Non-pigmented ciliary epithelial cell (primary cell): ENCODE measurements at places on chromosomes 6 and 20.
A peak's percentile ranks its signal among the peaks of the same experiment; 100 is the strongest.

GRCh38 chr20:3121271-3121911 is 36.9 kb upstream of the AVP start:
- no peak for DNase-seq

GRCh38 chr6:62707156-62707555 is 421.1 kb upstream of the KHDRBS2 start:
- DNase-seq, result no peak

DNA sequence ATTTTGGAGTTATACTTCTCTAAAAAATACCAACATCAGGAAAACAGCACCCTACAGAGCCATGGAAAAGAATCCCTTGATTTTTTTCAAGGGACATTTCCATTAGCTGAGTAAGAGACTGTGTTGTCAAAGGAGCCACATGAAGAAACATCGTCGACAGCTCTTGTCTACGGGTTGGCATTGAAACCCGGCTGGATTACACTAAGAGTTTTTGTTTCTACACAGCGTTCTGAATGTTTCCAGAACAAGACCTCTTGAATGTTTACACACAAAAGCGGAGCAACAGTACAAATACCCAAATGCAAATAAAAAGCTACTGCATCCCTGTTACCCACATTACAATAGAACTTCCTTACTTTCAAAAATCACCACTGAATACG is 2.4 kb upstream of the MYLK4 start:
- DNase-seq, result no peak

DNA sequence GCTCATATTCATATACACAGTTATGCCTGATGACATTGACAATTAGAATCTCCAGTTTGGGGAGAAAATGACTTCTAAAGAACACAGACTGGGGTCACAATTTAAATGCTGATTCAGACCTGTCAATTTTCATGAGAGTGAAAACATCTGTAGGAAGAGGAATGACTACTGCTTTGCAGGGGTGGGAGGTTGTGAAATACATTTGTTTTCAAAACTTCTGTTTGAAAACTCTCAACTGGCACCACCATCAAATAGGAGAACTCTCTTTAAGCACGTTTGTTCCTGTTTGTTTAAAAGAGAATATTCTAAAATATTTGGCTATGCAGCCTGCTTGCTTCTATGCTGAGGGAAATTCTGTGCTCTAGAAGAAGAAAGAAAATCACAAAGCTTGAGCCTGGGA is 50.8 kb upstream of the ADGRF5 start:
- no peak for DNase-seq

DNA sequence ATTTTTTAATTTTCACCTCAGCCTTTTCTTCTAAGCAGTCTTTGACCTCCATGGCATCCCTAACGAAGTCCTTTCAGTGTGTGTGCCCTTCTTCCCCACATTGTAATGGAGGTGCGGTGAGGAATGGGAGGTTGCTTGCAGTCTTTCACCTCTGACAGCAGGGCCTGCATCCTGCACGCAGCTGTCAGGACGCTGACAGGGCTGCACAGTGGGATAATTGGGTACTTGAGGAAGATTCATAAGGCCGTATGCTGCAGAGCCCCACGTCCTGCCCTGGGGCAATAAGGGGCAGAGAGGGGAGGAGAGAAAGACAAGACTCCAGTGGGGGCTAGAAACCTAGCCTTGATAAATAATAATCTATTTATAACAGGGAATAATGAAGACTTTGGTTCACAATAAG is 184.7 kb downstream of the SAMD5 start:
- DNase-seq, result no peak

GRCh38 chr20:16571333-16571732 is 1.9 kb downstream of the KIF16B start:
- DNase-seq, result no peak

- no peak for DNase-seq
Measured at GRCh38 chr20:32528905-32529670, 56.0 kb downstream of the NOL4L start.

- DNase-seq, result peak; percentile 19
Measured at GRCh38 chr6:82129797-82130196, 117.7 kb downstream of the IBTK start.

DNA sequence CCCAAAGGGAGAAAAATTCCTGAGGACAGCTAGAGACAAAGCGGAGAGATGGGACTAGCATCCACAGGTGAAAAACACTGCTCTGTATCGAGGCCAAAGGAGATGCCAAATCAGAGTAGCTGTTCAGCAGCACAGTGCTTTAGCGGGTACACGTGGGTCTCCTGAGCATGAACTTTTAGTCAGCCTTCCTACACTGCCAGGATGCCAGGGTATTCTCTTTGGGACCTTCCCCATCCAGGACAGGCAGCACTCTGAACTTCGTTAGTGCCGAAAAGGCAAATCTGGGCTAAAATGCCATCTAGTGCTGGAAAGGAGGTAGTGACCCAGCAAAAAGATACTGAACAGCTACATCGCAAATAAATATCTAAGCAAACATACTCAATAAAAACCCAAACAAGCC is 64.9 kb downstream of the C6orf58 start:
- peak; percentile 6 for DNase-seq

DNA sequence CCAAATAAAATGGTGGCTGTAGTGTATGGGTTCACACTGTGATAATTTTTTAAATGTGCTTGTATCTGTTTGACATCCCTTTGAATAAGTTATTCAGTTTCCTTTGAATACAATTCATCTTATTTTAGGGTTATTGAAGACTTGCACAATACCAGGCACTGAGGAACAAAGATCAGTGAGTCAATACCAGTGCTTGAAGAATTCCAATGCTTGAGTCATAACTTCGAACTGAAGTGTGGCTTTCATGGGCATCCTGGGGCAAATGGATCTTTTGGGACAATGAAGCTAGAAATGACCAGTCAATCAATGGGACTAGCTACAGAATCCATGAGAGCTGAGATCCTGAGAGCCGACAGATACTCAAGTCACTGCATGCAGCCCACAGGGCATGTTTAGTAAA is 349.9 kb upstream of the FLRT3 start:
- no peak for DNase-seq

DNA sequence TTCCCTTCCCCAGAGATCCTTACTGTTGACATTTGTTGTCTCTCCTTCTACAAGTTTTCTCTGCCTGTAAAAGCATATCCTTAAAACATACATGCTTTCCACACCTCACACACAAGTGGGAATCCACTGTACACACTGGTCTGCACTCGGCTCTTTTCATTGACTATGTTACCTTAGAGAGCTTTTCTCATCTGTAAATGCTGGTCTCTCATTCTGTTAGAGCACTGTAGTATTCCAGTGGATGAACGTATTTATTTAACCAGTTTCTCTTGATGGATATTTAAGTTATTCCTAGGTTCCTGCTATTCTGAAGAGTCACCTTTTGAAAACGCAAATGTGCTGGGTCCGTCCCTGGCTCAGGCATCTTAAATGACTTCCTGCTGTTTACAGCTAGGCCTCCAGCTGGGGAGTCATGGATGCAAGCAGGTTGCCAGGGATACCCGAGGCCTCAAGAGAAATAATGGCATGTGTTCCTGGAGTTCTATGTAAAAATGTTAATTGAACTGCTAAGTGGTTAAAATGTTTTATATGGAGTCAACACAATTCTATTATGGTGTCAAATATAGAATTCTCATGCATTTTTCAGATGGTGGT is 61.1 kb upstream of the TGM3 start:
- DNase-seq, result no peak

- no peak for DNase-seq
Measured at GRCh38 chr20:47727909-47728361, 57.3 kb downstream of the SULF2 start.

GRCh38 chr6:35969646-35970045 is 48.7 kb upstream of the SRPK1 start:
- no peak for DNase-seq

DNA sequence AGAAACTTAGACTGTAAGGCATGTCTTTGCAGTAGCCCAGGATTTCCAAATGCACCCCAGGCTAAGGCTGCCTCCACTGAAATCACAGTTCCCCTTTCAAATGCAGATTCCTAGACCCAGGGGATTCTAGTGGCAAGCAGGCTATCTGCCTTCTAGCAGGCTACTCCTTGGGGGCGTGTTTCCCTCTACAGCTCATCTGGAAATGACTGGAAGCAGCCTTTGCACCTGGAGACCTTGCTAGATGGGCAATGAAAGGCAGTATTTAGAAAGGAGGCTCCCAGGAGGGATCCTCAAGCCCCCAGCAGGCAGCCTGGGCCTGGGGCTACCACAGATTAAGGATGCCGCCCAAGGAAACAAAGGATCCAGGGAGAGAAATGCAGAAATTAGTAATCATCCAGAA is 26.0 kb upstream of the SYNDIG1 start:
- no peak for DNase-seq

- no peak for DNase-seq
Measured at GRCh38 chr6:130381459-130382380, 15.9 kb downstream of the TMEM200A start.

DNA sequence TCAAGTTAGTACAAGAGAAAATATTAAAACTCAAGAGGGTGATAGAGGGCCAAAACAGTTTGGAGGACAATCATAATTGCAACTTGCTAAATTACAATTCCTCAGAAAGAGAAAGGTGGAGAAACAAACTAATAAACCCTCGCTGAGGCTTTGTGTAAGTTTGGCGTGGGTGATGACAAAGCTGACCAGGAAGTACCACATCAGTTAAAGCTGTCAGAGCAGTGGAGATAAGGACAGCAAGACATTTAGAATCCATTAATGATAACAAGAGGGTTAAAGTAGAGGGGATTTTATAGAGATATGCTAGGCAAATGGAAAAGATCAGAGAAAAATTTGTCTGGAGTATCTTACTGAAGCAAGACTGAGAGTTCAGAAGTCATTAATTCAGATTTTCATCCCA is 334.4 kb downstream of the TFAP2B start:
- no peak for DNase-seq

- DNase-seq, result no peak
Measured at GRCh38 chr6:6723361-6723760, 134.8 kb downstream of the LY86 start.

DNA sequence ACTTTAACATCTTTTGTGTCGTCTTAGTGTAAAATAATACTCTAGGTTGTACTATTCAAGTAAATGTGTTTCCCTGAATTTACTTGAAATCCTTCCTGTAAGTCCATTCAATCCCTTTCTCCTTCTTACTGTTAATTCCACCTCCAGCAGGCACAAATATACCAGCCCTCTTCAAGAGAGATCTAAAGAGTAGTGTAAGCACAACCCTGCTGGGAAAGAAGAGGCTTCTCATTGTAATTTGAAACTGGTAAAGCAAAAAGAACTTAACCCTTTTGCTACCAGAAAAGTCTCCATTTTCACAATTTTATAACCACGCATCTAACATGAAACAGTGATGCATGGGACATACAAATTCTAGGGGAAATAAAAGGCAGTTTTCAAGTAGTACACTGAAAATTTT is at the start of gene BMP5:
Gene BMP5 (minus strand): TSS at position 191 of the 400 bp plus-strand sequence. CDS start 725 bp downstream, outside the sequence.
- DNase-seq, result no peak

- no peak for DNase-seq
Measured at GRCh38 chr6:157987788-157988699, 6.4 kb downstream of the SYNJ2 start.

DNA sequence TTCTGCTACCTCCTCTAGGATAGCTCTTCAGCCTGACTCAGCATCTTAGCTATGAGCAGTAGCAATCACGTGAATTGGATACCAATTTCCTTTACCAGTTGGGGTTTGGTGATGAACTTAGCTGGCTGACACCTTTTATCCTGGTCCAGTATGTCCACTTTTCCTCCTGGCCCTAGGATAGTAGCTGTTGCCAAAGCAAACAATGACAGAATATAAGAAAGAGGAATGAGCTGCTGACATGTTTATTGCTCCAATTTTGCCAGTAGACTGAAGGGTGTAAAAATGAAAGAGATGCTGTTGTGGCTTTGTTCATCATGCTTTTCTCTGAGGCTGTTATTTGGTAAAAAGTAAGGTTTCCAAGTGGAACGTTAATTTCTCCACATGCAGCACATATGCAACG is 168.3 kb upstream of the JAG1 start:
- no peak for DNase-seq

DNA sequence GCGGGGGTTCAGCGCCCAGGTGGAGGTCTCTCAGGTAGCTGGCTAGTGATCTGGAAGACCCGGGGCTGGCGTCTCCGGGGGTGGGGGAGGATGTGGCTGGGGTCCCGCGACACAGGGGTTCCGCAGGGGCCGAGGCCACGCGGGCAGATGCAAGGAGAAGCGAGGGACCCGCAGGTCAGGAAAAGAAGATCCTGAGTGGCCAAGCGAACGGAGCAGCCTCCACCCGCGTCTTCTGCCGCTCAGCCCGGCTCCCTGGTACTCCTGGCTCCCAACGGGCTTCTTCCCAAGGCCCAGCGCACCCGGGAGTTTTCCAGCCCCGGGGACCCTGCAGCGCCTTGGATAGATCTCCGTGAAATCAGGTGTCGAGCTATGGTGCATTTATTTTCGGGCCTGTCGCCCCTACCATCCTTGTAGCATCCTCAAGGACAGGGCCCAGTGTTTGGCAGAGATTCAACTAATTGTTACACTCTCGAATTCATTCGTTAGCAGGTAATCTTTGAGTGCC is 682 bp upstream of the CHD6 start:
- DNase-seq, result no peak

- DNase-seq, result no peak
Measured at GRCh38 chr6:2772840-2773239, 7.6 kb downstream of the WRNIP1 start.

- DNase-seq, result no peak
Measured at GRCh38 chr20:45735988-45736387, 13.8 kb downstream of the SPINT4 start.

DNA sequence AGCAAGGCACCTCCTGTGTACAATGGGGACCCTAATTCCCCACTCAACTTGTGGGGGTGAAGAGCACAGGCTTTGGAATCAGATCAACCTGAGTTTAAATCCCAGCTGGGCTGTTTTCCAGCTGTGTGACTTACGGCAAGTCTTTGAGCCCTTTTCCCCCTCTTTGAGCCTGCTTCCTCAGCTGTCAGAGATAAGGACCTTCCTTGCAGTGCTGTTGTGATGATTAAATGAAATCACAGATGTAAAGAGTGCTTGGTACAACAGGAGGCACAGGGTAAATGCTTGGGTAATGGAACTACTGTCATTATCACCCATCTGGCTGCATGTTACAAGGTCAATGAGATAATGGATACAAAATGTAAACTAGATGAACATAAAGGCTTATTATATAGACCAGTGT is 3.2 kb downstream of the SNX21 start:
- DNase-seq, result no peak

GRCh38 chr6:27829453-27830211 is 82.6 kb downstream of the OR2B2 start:
- no peak for DNase-seq
